ENCODE measurements at places on chromosomes 16 and 17. TPM values are rescaled to one million over a fixed set of nuclear protein-coding genes. Genes with fewer than 3 reads are reported as not detected.

The SDR42E2 gene
- not detected for total RNA-seq

The CD300E gene
- 0.46 TPM for total RNA-seq

The ZACN gene
- total RNA-seq, result not detected

GRCh38 chr16:908526-909155 lies 62.1 kb downstream of the LMF1 start:
- DNase-seq, result peak; percentile 26

DNA sequence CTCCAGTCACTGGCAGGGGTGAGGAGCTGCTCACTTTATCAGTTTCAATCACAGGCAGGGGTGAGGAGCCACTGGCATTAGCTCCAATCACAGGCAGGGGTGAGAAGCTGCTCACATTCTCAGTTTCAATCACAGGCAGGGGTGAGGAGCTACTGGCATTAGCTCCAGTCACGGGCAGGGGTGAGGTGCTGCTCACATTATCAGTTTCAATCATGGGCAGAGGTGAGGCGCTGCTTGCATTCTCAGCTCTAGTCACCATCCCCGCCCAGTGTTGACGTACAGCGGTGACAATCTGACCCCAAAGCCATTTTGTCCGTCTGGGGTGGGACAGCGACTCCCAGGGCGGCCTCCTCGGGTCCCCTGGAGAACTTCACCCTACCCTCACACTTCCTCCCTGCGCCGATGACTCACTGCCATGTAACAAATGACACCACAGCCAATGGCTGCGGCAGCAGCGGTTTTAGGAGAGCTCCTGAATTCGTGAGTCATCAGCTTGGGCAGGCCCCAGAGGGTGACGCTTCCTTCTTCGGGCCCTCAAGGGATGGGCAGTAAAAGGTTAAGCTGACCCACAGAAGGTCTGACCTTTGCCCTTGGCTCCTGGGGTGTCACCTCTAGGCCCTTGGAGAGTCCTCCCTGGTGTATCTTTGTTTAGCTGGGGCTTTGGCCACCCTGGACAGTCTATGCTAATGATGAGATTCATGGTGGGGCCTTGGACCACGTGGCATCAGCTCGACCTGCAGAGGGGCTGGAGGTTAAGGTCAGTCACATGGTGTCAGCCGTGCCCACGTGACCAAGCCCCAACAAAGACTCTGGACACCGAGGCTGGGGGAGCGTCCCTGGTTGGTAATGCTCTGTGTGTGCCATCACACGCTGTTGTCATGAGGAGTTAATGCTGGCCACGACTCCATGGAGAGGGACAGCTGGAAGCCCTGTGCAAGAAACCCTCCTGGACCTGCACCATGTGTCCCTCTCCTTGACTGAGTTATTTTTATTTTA lies 171.7 kb downstream of the C16orf95 start:
- no peak for DNase-seq

DNA sequence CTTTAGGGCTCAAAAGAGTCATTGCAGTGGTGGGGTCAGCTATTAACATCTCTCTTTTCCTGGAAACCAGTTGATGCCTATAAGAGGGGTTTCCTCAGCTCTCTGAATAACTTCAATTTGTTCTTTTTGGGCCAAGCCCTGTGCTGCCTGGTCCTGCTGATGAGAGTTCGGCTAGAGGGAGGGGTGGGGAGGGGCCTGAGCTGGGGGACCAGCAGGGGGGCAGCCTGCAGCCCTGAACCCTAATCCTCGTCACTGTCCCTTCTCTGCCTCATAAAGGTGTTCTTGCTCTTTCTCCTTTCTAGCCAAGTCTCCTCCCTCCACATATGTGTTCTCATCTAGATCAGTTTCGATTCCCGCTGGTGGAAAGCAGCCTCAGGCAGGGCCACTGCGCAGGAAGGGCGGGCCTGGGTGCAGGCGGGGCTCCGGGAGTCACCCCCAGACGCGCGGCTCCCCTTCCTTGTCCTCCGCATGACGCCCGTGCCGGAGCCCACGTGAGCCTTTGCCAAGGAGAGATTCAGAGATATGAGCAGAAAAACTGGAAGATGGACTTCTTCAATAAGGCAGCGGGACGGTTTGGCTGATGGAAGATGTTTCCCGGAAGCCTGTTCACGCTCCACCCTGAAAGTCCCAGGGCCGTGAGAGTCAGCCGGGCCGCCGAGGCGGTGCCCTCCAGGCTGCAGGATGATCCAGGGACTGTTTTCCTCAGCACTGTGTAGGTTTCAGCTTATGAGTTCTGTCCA lies 15.0 kb upstream of the RHOT1 start:
- peak; percentile 94 for DNase-seq

- DNase-seq, result no peak
Observed at GRCh38 chr17:64572682-64573154, 65.9 kb downstream of the CEP95 start.

DNA sequence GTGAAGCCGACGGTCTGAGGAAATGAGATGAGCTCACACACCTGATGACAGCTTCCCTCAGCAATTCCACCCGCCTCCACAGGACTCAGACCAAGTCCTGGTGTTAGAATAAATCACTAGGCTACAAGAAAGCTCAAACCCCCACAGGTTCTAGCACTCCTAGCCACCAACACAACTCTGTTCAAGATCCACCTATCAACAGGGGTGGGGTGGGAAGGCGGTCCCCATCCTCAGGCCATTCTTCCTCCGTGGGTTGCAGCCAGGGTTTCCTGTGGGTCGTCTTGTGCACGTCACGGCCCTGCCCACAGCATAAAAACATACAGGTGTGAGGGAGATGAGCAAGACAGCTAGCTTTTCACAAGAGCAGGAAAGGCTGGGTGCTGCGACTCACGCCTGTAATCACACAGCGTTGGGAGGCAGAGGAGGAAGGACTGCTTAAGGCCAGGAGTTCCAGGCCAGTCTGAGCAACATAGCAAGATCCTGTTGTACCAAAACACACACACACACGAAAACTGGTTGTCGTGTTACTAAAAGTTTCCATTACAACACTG lies 81.1 kb downstream of the ANKRD11 start:
- no peak for DNase-seq
